Peyer's patch (tissue), 4 donors: ENCODE measurements at places on chromosomes 7 and 10.

DNA sequence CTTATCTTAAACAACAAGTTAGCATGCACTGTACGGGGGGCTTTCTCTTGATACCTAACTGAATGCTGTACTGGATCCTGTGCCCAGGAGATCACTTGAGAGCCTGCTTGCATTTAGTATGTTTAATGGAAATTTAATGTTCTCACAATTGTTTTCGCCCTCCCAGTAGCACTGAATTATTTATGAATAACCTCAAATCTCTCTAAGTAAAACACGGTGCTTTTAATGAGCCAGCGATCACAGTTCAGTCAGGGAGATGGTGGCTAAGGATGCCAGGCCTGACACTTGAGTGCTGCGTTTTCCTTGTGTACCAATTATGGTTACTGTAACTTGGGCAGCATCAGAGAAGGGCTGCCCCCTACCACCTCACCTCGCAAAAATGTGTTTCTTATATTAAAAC is 115.5 kb upstream of the ADARB2 start:
- DNase-seq, result no peak

GRCh38 chr10:110497438-110498086 is at the start of gene DUSP5:
TSS of gene DUSP5 (plus strand) at chr10:110497907. CDS start at chr10:110498122, 215 bp downstream.
- peak; percentile 97 for DNase-seq

GRCh38 chr10:1508096-1508495 is 229.2 kb downstream of the ADARB2 start:
- no peak for DNase-seq

- DNase-seq, result no peak
Measured at GRCh38 chr10:96606946-96607345, 20.1 kb upstream of the TM9SF3 start.

DNA sequence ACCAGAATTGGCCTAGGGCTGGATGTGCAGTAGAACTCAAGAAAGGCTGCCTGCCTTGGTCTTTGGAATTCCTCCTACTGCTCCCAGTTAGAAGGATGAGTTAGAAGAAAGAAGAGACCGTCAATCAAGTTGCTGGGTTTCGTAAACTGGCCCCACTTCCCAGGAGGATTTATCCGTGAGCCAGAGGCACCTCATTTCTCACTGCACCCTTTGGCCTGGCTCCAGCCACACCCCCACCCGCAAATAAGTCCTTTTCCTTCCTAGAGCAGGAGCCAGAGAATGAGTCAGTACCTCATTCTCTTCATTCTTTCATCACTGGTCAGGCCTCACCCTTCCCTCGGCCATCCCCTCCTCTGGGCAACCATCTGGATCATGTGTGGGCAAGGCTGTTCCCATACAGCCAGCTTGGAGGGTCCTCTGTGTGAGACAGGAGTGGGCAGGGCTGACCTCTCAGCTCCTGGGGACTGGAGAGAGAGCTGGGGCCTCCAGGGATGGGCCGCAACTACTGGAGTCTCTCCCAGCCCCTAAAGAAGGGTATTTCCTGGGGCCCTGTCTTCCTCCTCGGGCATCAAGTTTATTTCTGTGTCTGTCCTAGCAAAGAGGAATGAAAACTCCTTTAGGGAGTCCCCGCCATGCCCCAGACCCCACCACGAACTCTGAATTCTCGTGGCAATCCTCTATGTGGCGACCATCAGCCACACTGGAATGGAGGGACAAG is 87.2 kb upstream of the DUSP5 start:
- DNase-seq, result no peak

GRCh38 chr7:119935418-119936025 is 337.5 kb upstream of the KCND2 start:
- DNase-seq, result no peak

DNA sequence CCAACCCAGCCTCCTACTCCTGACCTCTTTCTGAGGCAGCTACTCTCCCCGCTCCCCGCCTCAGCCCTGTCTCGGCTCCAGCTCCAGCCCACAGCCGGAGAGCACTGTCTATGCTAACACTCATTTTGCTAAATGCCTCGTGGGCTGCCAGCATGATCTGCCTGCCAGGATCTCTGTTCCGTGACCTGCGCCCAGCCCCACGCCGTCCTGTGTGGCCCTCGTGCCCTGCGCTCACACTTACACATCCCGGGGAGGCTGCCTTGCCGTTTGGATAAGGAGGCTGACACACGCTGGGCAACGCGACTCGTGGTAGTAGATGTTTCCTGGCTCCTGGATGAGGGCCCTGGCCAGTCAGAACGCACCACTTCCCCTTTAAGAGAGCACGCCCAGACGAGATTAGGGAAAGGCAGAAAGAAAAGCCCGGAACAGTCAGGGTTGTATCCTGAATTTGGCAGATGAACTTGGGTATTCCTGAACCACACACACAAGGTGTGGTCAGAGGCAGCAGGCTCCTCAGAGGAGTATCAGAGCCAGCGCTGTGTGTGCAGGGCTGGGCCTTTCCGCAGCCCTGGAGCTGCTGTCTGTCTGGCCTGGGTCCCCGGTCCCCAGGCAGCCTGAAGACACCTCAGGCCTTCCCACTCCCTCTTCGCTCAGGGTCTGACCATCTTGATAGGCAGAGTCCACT is 97.7 kb upstream of the EFCAB10 start:
- peak; percentile 64 for DNase-seq
